T-helper 17 cell (primary cell): ENCODE measurements at places on chromosomes 5 and 9. TPM values are rescaled to one million over a fixed set of nuclear protein-coding genes. Genes with fewer than 3 reads are reported as not detected.

DNA sequence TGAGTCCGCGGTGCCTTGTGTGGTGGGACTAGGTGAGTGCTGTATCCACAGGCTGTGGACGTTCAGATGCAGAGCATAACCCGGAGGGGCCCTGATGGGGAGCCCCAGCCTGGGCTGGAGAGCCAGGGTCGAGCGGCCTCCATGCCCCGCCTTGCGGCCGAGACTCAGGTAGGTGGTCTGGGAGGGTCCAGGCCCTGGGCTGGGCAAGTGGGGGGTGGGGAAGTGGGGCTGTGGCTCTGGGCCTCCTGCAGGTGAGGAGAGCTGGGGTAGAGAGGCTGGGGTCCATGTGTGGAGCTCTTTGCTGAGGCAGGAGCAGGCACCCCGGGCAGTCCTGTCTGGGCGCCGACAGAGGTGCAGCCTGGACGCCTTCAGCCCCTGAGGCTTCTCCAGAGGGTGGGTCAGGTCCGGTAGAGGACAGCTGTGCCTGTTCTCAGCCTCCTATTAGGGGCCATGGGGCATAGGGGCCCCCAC is 241.1 kb downstream of the CACNA1B start:
- DNase-seq, result no peak

- no peak for DNase-seq
Observed at GRCh38 chr9:95440447-95440846, 76.3 kb downstream of the PTCH1 start.

DNA sequence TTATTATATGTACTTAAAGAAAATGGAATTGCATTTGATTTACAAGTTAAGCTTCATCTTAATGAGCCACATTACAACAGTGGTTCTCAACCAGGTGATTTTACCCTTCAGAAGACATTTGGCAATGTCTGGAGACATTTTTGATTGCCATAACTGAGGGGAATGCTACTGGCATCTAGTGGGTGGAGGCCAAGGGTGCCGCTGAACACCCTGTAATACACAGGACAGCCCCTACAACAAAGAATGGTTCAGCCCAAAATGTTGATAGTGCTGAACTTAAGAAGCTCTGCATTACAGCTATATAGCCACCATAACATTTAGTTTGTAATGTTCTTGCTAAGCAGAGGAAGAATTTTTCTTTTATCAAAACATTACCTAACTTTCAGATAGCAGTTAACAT is 103.1 kb downstream of the PAM start:
- DNase-seq, result no peak

DNA sequence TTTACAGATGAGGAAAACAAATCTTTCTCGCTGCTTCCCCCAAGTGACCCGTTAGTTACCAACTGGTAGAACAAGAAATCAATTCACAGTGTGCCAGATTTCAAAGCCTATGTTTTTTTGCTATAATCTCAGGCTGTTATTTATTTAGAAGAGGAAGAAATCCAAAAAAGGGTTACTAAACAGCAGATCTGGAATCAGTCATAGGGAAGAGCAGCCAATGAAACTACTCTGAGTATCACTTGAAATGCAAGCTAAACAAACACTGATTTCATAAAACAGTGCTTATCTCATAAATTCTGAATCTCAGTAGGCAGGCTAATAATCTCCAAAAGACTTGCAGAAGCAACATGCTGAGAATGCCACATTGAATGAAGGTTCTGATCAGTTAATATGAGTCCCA is 829.5 kb upstream of the ACO1 start:
- no peak for DNase-seq

HTR1A gene
- not detected for total RNA-seq

- DNase-seq, result no peak
Observed at GRCh38 chr5:167205881-167206280, 1085.6 kb upstream of the WWC1 start.

GRCh38 chr5:8826508-8826907 is 719.4 kb downstream of the SEMA5A start:
- DNase-seq, result no peak

DNA sequence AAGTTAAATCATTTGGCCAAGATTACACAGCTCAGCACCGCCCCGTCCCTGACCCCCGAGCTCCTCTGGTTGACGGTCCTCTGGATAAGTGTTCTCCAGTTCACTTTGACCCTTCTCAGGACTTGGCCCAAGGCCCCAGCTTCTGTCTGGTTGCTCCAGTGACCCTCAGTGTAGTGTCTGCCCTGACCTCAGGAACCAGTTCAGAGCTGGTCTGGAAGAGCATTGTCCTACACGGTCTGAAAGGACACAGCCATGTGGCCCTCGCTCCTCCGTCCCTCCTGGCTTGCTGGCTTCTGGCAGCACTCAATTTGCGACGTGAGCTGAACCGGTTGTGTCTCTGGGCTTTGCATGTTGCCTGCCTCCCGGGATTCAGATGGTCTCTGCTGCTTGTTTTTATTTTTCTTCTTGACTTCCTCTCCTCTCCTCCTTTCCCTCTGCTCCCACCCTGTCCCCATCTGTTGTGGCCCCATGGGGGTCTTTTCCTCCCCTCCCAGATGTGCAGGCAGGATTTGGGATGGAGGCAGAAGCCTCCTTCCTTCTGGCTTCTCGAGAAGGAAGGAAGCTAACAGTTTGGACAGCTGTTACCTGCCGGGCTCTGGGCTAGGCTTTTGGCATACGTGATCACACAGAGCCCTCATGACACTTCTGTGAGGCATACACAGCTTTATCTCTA is 72.0 kb downstream of the PPARGC1B start:
- DNase-seq, result no peak
